ENCODE measurements at places on chromosomes 4 and X. TPM values are rescaled to one million over a fixed set of nuclear protein-coding genes. Genes with fewer than 3 reads are reported as not detected.

AKAP4 gene
- total RNA-seq: not detected

GPRASP3 gene
- 11.4 TPM for total RNA-seq

PABPC1L2A gene
- not detected for total RNA-seq

AFF2 gene
- not detected for total RNA-seq

DBET gene
- total RNA-seq: not detected

PABPC5 gene
- total RNA-seq: 2.8 TPM
